ENCODE measurements at places on chromosomes 6 and 20.

GRCh38 chr6:87798393-87799278 is 96.6 kb upstream of the AKIRIN2 start:
- no peak for DNase-seq

- DNase-seq = no peak
Measured at GRCh38 chr6:14763616-14764015, 482.3 kb upstream of the JARID2 start.

GRCh38 chr20:37381621-37382471 is 35.9 kb downstream of the SRC start:
- no peak for DNase-seq

DNA sequence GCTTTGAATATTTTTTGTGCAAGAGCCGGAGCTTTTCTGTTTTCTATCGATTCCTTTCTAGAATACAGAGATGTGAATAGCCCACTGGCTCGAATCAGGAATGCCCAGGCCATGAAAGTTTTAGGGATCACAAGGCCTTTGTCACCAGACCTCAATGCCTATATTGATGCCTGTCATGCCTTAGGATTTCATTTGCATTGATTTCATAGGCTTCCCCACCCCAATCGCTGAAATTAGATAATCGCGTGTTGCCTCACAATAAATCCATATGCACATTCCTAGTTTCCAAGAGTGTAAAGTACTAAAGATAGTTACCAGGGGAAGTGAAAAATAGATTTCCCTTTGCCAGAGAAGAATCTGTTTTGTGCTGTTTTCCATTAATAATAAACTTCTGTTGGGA is 150.8 kb downstream of the SASH1 start:
- no peak for DNase-seq

- DNase-seq = peak; percentile 85
Measured at GRCh38 chr6:26216359-26216885, 129.2 kb downstream of the HFE start.

DNA sequence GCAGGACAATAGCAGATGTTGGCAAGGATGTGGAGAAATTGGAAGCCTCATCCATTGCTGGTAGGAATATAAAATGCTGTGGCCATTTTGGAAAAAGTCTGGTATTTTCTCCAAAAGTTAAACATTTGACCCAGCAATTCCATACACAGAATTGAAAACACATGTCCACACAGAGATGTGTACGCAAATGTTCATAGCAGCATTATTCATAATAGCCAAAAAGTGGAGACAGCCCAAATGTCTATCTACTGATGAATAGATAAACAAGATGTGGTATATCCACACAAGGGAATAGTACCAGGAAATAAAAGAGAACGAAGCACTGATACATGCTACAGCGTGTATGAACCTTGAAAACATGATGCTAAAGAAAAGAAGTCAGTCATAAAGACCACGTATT is 40.5 kb downstream of the CFAP61 start:
- DNase-seq = no peak

DNA sequence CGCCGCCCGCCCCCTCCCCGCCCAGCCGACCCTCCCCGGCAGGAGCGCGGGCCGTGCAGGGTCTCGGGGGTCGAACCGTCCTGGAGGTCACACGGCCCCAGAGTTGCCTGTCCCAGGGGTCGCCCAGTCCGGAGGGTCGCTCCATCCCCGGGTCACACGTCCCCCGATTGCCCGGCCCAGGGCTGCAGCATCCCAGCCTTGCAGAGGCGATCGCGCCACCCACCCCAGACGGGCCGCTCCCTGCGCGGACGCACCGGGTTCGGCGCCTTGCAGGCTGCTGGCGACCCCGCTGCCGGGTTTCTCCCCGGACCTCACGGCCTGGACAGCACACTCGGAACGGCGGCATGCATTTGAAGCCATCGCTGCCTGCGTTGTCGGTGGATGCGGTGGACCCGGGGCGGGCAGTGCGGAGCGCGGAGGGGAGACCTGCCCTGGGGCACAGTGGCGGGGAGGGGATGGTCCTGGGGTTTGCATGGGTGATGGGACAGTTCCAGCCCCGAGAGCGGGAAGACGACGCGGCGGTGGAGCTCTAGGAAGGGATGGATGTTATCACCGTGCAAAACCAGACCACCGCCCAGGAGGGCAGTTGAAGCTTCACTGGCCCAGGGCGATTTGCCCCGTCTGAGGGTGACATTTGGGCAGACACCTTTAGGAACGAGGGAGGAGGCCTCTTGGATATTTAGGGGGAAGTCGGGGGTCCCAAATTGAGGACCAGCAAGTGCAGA is 22.7 kb upstream of the FRMD1 start:
- no peak for DNase-seq

DNA sequence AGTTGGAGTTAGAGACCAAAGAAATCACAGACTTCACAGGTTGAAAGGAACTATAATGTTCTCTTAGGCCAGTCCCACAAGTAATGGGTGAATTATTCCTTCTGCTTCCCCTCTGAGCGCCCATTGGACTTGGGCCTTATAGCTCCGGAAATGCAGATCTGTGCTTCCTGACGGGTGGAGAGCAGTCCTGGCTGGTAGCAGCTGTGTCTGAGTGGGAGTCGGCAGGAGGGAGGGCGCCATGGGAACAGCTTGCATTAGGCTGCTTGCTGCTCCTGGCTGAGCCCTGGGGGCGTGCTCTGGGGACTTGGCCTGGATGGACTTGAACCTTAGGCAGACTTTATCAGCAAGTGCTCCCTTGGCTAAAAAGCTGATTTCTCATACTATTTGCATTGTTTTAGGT is 18.4 kb upstream of the NUP153 start:
- no peak for DNase-seq

DNA sequence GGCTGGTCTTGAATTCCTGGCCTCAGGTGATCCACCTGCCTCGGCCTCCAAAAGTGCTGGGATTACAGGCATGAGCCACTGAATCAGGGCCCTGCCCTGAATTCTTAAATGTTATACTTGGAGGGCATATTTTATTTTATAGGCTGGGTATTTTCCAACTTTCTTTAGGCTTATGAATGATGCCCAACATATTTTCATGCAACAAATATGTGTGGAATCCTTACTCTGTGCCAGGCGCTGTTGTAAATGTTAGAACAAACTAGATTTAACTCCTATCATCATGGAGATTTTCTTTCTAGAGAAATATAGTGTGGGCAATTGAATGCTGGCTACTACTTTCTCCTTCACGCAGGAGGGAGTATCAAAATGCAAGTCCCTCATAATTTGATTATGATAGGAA is 71.2 kb downstream of the SAMD5 start:
- no peak for DNase-seq

GRCh38 chr6:106448000-106448426 is 87.5 kb downstream of the CRYBG1 start:
- DNase-seq = peak; percentile 19

DNA sequence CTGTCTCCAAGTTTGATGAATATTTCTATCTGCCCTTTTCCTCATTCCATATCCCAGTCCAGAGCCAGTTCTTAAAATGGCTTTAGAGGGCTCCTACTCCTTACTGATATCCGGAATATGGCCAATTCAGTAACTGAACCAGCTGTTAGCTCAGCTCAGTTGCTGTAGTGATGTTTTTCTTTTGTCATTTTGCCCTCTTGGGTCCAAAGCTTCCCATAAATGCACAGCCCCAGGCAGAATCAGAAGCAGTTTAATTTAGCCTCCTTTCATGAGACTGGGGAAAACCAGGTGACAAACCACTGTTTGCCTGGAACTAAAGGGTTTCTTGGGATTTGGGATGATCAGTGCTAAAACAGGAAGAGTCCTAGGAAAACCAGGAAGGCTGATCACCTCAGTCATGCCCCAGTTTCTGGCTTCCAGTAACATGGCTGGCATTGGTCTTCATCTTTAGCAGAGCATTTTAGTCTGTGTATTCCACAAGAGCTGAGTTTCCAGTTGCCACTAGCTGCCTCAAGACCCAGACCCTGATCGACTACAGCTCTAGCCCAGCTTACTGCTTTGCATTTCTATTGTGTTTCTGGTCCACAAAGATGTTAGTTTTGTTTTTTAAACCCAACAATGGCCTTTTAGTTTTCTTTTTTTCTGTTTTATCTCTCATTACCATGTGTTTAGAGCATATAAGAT is 40.6 kb upstream of the REV3L start:
- DNase-seq = no peak

DNA sequence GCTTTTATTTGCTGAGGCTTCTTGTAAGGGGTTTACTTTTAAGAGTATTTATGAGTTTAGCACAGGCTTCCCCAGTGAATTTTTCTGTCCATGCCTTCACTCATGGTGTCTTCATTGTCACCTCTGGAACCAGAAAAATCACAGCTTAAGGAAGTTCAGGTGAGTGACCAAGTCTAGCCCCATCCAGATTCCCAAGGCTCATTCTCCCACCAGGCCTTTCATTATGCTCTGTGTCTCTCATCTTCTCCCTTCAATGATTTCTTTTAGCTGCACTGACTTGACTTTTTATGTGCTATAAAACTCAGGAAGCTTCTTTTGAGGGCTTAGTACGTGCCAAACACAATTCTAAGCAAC is 64.9 kb upstream of the NEDD9 start:
- no peak for DNase-seq

GRCh38 chr6:158321960-158322359 is 9.7 kb downstream of the TULP4 start:
- DNase-seq = no peak

GRCh38 chr6:156774863-156775405 is 2.2 kb upstream of the ARID1B start:
- DNase-seq = no peak

DNA sequence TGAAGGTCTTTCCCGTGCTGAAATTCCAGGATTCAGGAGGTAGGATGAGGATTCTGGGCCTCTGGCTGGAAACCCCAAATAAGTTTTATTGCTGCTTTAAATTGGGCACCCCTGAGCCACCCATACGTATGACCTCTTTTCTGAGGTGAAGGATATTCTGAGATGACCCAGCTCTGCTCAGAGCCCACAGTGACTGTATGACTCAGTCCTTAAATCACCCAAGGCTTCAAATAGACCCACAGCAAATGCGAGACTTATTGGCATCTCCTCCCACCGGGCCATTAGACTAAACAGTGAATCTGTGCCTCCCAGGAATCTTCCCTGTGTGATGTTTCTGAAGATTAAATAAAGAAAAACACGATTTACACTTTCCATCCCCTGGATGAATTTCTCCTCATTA is 9.5 kb downstream of the SIRPG start:
- DNase-seq = no peak
